ENCODE measurements at places on chromosomes 11 and 22.
A peak's percentile ranks its signal among the peaks of the same experiment; 100 is the strongest.

GRCh38 chr11:100338144-100338840 lies 348.8 kb upstream of the ARHGAP42 start:
- no peak for DNase-seq

DNA sequence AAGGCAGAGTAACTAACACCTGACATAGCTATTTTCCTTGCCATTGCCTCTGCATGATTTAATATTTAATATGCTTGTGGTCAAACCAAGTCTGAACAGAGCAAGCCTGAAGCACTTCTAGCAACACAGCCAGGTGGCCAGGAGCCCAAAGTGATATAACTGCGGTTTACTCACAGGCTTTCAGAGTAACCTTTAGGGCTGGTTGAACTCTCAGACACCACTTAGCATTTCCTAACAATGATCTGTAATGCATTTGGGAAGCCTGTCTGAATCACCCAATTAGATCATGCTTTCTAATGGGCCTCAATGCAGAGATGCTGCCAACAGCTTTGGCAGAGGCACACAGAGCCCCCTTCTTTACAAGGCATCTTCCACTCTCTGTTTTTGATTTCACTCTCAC lies 96.1 kb downstream of the FDX1 start:
- DNase-seq: peak; percentile 49

DNA sequence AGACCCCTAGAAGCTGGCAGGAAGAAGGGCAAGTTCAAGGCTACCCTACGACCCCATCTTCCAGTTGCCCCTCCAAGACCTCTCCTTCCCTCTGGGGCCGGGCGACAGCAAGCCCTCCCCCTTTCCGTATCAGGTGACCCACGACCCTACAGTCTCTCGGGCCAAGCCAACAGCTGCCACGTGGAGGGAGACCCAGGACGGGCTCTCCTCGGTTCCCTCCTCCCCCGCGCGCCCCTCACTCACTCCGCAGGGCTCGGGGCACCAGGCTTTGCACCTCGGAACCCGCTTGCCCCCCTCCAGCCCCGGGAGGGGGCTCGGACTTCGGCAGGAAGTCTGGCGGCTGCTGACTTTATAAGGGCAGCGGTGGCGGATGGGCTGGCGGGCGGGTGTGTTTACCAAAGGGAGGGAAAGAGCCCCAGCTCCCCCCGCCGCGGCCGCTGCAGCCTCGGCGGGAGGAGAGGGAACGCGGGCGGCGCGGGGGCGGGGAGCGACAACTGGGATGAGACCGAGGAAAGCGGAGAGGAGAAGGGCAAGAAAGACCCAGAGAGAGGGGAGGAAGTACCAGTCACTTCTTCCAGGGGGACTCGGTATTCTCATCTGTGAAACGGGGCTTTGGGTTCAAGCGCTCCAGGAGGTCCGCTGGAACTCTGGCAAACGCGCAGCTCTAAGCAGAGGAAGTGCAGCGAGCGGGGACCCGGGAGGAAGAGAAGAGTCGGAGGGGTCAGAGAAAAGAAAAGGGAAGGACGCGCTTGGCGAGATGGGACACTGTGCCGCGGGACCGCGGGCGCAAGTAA lies 767 bp downstream of the SLC43A1 start:
- peak; percentile 30 for DNase-seq

- DNase-seq: peak; percentile 42
Observed at GRCh38 chr22:47129902-47130635, 367.6 kb downstream of the TBC1D22A start.

DNA sequence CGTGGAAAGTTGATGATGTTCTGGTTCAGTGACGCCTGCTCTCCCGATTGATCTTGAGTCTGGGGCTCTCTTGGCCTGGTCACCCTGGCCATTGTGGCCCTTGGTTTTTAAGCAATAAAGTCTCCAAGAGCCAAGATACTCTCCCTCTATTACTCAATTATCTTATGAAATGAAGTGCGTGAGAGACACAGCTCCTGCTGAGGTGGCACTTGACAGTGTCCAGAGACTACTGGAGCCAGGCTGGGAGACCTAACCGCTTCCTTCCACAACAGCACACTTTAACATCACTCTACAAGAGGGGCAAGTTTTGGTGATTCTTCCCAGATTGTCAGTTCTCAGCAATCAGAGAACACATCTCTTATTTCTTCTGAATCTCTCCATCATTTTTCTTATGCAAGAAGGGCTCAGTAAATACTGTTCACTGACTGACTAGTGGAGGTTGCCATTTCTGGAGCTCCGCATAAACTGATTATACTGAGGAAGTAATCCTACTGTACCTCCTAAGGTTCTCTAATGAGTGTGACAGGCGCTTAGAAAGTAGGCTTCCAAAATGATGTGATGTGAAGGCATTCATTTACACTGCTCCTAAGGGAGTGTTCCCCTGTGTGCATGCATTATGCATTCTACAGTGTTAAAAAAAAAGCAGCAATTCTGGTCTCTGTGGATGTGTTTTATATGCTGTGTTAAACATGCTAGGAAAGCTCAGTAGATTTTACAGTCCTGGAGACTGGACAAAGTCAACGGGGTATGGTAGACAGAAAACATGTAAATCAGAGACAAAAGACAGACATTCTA lies 968.0 kb downstream of the OPCML start:
- no peak for DNase-seq

DNA sequence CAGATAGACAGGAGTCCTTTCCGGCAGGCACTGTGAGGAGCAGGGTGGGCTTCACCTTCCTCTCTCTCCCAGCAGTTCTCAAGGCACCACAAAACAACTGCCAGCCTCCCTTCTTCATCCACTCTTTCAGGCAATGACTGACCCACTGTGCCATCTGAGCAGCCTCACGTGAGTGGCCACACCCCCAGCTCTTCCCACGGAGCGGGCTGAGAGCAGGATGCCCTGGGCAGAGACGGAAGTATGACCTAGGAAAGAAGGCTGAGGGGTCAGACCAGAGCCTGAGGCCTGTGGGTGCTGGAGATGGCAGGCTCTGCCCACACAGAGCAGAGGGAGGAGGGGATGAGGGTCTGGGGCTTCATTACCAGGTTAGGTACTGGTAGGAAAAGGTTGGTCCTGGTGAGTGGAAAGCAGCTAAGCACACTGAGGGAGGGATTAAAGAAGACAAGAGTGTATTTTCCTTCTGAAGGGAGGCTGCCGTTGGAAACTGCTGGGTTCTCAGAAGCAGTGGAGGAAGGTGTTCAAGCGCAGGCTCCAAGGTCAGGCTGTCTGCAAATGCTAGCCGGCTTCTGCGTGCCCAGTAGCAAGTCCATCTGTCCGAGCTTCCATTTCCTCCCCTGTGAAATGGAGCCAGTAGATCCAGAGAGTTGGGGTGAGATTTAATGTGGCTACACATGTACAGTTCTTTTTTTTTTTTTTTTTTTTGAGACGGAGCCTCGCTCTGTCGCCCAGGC lies 4.6 kb downstream of the NLRP6 start:
- peak; percentile 21 for DNase-seq

DNA sequence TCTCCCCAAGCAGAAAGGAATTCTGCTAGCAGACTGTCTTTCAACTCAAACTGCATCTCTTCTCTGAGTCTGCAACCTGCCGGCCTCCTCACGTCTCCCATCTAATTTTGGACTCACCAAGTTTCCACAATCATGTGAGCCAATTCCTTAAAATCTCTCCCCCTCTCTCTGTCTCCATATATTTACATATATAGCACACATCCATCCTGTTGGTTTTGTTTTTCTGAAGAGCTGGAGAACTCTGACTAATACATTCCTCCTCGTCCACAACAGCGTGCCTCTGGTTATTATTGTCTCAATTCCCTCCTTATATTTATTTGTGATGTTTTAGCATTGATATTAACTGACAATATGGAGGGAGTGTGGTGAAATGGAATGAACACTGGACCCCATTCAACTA lies 29.6 kb upstream of the FJX1 start:
- DNase-seq: no peak

DNA sequence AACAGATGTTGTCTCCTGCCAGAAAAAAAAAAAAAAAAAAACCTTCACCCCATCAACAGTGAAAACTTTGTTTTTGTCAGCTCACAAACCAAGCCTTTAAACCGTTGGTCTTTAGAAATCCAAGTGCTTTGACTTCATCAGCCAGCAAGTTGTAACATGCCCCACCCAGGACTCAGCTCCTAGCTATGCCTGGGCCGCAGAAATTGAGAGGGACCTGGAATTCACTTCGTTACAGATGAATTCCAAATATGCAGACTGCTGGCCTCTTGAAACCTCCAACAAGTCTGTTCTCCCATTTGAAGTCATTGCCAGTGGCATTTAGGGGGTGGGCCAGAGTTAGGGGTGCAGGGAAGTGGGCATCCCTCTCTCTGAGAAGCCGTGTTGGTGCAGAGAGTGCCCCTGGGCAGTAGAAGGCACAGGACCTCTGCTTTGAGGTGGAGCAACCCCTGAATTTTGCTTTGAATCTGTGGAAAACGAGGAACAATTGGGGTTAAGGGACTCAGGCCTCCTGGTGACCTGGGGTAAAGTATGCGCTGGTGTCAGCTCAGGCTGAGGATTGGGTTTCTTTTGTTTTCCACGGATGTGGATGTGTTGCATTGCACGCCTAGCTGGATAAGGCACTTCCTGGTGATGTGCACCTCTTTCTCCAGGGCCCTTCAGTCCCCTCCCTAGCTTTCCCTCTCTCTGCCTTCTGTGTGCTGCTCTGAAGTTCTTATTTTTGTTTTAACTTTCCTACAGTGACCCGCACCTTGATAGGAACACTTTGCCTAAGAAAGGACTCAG lies 109.5 kb downstream of the DBX1 start:
- no peak for DNase-seq

- no peak for DNase-seq
Observed at GRCh38 chr22:28222052-28222451, 303.0 kb upstream of the PITPNB start.

GRCh38 chr22:29647954-29648737 lies 44.7 kb downstream of the NF2 start:
- DNase-seq: no peak

DNA sequence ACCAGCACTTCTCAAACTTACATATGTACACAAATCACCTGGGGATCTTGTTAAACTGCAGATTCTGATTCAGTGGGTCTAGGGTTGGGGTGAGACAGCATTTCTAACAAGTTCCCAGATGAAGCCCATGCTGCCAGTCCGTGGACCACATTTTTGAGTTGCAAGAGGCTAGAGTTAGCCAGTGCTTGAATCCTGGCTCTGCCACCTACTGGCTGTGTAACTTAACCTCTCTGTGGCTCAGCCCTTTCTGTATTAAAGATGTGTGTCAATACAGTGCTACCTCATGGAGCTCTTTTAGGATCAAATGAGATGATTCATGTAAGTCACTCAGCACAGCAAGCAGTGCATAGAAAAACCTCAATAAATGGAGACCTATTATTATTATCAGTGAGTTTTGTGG lies 90.2 kb upstream of the ISX start:
- no peak for DNase-seq

DNA sequence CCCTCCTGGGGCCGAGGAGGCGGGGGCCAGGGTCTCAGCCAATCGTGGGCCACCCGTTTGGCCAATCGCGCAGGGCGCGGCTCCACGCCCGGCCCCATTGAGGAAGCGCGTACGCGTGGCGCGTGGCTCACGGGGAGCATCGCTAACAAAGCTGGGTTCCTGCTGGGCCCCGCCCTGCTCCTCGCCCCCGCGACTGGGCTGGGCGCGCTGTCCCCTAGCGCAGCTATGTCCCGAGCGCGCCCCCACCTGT lies 614 bp upstream of the ASCL2 start:
- DNase-seq: peak; percentile 90

- DNase-seq: no peak
Observed at GRCh38 chr11:118497831-118498230, 29.4 kb upstream of the TTC36 start.

DNA sequence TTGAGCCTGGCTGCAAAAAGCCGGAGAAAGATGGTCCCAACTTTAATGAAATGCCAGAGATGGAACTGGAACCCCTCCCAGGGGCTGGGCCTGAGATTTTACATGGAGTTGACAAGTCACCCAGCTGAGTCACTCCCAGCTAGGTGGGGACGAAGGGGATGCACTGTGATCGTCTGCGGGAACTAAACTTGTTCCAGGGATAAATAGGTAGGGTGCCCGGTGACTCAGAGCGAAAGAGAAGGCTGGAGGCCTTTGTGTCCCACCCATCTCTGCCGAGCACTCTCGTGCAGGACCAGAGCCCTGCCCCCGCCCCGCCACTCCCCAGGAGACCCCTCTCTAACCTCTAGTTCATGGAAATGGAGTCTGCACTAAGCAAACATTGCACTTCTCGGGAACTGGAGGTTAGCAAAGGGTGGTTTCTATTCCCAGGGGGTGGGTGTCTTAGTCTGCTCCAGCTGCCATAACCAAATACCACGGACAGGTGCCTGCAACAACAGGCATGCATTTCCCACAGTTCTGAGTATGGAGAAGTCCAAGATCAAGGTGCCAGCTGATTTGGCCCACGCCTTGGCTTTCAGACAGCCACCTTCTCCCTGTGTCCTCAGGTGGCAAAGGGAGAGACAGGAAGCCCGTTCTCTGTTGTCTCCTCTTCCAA lies 60.7 kb upstream of the FADD start:
- no peak for DNase-seq

- no peak for DNase-seq
Observed at GRCh38 chr22:25062386-25063085, 110.0 kb downstream of the KIAA1671 start.

Measured in inflammatory macrophage treated with lipopolysaccharide for 4 hours (primary cell).